Stimulated activated CD8-positive, alpha-beta memory T cell treated with anti-CD3 and anti-CD28 coated beads, Interleukin-4, amount 100 ng/mL, for 24 hours (primary cell): ENCODE measurements at places on chromosomes 1 and 21.
A peak's percentile ranks its signal among the peaks of the same experiment; 100 is the strongest.

- no peak for DNase-seq
Observed at GRCh38 chr1:84090447-84091245, 53.4 kb upstream of the PRKACB start.

- DNase-seq = no peak
Observed at GRCh38 chr21:27833298-27833697, 866.4 kb upstream of the ADAMTS5 start.

DNA sequence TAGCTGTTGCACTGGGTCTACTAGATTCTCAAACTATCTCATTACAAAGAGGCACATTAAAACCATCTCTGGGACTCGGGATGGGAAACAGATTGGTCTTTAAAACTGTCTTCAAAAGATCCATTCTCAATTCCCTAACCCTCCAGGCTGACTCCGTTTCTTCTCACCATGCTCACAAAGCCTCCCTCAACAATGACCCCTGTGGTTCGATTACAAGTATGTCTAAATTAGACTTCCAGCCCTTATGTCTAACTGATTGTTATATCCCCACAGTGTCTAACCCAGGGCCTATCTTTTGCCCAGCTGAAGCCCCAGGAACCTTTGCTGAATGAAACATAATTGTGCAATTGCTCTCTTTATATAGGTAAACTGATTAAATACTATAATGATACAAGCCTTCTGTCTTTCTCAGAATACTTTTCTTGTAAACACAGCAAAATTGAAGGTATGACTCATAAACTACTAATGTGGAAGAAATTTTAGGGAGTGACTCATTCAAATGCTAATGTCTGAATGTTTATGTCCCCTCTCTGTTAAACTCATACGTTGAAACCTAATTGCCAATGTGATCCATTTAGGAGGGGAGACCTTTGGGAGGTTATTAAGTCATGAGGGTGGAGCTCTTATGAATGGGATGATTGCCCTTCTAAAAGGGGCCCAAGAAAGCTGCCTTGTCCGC is 65.6 kb upstream of the DAB1 start:
- no peak for DNase-seq

GRCh38 chr1:206672011-206672688 is 12.6 kb upstream of the MAPKAPK2 start:
- DNase-seq = no peak

DNA sequence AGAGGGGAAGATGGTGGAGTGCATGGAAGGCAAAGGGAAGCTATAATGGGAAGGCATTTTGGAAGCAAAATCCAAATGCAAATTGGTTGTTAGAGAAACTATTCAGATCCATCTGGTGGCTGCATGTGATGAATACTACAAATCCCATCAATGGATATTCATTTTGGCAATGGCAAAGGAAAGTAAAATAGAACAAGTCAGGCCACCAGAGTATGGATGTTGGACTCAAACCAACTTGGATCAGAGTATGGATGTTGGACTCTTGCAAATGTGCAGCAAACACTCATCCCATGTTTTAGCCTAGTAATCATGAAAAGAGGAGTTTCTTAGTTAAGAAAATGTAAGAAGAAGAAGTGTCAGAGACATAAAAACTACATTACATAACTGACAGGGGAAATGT is 289.6 kb upstream of the DAB1 start:
- DNase-seq = no peak

DNA sequence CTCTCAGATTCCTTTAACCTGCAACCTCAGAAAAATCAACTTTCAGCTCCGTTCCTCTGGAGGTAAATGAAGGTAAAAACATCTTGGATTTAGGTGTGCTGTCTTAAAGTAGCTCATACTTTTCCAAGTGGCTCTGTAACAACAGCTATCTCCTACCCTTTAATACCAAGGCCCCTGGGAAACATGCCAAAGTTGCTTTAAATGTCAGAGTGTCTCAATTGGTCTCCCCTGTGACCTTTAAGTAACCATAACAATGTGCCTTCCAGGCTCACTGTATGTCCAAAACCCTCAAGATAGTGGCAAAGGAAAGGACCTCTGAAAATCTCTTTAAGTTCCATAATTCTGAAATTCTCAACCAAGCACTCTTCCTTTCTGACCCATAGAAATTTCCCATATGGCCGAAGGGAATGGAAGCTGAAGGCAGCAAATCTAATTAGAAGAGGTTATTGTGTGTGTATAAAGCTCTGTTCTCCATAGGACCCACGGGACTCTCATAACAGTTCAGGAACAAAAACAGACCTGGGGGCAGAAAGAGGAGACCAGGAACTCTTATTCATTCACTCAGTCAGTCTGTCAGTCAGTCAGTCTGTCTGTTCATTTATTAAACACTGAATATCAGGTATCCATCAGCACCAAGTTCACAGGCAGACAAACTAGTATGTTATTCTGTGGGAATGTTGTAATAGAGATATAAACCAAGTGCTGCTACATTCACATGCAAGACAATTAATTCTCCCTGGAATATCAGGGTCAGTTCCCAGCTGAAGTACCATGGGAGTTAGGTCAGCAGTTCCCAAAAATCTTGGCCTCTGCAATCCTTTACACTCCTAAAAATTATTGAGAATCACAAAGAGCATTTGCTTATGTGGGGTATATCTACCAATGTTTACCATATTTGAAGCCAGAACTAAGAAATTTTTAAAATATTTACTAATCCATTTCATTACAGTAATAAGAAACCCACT is 19.1 kb downstream of the ASTN1 start:
- no peak for DNase-seq

DNA sequence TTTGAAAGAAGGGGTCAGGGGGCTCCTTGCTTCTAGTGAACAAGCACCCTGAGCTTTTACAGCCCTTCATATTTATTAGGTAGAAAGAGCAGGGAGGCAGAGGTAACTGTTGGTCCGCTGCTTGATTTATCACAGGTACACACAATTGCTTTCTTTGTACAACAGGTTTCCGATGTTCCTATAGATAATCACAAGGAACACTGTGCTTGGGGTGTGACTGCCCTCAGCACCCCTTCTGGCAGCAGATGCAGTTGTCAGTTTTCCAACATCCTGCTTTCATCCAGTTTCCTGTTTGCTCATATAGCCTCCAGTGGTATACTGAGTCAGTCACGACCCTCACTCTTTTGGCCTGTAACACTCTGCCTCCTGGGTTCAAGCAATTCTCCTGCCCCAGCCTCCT is 40.6 kb downstream of the SCP2 start:
- no peak for DNase-seq

DNA sequence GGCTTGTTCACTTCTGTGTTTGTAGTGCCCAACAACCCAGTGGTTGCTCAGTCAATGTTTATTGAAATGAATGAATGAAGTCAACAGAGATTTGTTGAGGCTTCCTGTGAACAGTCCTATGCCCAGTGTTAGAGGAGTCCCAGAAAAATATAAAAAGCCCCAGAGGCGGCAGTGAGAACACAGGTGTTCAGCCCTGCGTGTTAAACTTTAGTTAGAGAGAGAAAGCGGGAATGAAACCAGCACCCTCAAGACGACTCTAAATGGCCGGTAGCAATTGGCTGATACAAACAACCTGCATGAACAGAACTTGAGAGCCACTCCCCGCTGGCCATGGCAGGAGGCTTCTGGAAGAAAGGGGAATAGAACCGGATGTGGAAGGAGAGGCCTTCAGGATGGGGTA is 22.6 kb downstream of the TMEM51 start:
- DNase-seq = no peak

- no peak for DNase-seq
Observed at GRCh38 chr1:16010837-16011236, 6.8 kb downstream of the SRARP start.

DNA sequence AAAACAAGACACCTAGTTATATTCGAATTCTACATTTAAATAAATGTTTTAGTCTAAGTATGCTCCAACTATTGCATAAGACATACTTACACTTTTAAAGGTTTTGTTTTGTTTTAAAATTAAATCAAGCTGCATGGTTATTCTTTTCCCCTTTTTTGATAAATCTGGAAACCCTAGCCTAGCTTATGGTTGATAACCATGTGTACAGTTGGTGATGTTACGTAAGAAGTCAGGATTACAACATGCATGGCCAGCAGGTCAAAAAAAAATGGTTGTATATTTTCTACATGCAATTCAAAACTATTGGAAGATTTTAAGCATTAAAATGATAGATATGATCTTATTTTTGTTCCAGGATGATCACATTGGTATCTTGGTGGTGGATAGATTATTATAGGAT is 1600.6 kb downstream of the PLA2G4A start:
- DNase-seq = no peak

- DNase-seq = no peak
Observed at GRCh38 chr1:193533853-193534252, 347.4 kb upstream of the B3GALT2 start.

DNA sequence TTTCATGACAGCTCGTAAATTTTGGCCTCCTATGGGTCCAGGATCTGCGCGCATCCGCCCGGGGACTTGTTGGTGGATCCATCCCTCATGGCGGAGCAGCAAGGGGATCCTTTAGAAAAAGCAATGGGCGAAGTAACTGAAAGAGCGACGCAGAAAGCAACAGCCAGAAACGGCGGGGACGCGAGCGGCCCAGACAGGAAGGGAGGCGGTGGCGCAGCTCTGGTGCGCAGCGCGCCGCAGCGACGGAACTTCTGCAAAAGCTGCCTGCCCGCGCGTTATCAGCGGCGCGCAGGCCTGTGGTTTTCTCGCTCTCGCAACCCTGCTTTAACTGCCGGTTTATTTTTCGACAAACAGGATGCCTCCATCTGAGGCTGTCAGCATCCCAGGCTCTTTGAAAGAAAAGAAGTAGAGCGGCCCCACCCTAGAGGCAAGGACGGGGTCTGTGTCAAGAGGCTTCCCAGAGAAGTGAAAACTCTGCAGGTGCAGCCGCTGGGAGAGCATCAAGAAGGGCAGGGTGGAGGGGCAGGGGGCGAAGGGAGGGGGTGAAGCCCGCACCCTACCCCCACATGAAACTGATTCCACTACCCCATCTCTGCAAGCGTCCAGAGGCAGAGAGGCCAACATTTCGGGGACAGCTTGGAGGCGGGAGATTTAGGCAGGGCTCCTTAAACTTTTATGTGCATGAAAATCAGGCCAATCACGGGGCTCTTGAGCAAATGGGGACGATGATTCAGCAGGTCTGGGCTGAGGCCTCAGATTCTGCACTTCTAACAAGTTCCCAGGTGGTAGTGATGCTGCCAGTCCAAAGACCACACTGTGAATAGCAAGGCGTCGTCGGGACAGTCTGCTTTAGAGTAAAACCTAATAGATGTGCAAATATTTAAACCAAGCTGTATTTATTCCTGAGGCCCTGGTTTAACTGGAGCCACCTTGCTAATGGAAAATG is 22.2 kb downstream of the RUNX1 start:
- DNase-seq = peak; percentile 73

DNA sequence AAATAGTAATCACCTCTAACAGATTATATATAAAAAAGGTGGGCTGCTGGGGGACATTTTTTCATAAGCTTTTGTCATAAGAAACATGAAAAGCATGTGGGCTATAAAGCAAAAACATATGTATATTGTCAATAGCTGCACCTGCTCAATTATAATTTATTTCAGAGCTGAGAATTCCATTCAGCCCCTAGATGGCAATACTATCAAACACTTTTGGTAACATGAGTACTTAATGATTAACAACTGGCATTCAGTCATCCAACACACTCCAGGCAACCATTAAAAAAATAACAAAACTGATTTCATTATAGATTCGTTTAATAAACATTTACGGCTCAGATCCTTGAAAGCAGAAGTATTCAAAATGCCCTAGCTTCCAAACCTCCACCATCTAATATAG is 115.1 kb downstream of the KCTD3 start:
- no peak for DNase-seq

DNA sequence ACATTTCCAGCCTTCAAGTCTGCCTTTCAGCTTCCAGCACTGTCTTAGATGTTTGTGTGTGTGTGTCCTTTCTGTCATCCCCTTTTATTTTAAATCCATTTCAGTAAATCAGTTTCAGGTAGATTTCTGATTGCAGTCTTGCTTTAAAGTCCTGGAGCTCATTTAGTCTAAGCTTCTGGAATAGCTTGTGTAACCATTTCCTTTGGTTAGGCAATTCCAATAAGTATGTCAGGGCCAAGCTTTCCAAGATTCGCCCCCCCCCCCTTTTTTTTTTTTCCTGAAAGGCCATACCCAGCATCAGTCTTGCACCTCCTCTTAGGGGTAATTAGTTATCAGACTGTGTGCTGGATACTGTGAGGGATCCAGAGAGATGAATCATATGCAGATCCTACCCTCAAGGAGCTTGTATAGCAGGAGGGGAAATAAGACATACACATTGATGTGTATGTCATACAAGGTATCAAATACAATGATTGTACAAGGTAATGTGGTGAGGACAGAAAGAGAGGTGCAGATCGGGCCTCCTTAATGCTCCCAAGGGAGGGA is 41.3 kb downstream of the NFYC start:
- no peak for DNase-seq

GRCh38 chr1:156926175-156926574 is 5.7 kb downstream of the LRRC71 start:
- peak; percentile 15 for DNase-seq

DNA sequence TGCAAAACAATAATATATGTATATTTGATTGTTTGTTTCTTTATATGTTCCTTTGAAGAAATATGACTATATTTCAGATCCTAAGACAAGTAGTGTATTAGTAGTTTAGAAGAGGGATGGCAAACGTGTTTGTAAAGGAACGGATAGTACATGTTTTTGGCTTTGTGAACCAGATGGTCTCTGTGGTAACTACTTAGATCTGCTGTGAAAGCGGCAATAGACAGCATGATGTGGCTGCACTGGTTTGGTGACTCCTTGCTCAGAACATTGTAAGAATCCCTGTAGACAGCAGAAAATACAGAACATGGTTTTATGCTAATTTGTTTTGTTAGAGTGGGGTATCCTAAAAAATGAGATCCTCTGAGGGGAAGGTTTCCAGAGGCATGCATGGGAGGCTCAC is 3.1 kb downstream of the ACADM start:
- DNase-seq = no peak

DNA sequence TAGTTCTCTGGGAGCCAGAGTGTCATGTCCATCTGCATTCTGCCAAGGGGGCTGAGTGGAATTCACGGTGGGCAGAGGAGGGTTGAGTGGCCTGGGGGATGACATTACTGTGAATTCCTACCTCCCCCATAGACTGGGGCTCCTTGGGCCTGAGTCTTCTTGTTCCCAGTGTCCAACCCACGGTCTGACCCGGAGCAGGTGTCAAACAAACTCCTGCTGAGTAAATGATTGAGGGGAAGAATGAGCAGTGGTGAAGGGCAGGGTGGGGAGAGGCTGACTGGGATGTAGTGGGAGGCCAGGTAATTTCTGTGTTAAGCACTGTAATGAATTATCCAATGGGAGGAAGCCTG is 597.6 kb downstream of the MATN1 start:
- no peak for DNase-seq
